GM23338 (cell line): ENCODE measurements at places on chromosomes 6 and 20. TPM values are rescaled to one million over a fixed set of nuclear protein-coding genes. Genes with fewer than 3 reads are reported as not detected.

DNA sequence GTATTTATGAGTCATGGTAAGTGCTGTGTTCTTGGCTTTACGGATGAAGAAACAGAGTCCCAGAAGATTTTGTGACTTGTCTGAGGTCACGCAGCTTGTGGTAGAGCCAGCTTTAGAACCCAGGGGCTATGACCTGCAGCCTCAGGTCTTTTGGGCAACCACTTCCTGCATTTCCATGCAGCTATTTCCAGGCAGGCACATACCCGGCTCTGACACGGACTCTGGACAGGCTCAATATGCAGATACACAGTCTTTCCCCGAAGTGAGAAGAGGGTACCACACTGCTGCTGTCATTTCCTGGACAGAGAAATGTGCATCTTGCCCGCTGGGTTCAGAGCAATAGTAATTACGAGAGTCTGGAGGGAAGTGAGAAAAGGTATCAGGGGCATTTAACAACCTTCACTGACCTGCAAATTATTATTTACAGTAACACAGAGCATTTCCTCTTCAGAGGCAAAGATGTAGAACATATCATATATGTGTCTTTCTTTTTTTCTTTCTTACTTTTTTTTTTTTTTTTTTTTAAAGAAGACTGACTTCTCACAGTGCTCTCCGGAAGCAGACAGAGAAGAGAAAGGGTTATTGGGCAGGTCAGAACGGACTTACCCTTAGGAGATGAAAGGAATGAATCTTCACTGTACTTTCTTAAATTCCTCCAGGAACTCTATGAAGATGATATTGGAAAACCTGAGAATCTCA, 185.1 kb downstream of the CLIC5 start:
- no peak for DNase-seq

- DNase-seq, result no peak
Observed at GRCh38 chr6:94894300-94894699, 683.0 kb upstream of the MANEA start.

GRCh38 chr6:46044881-46045617, 29.4 kb upstream of the CLIC5 start:
- DNase-seq, result no peak

DNA sequence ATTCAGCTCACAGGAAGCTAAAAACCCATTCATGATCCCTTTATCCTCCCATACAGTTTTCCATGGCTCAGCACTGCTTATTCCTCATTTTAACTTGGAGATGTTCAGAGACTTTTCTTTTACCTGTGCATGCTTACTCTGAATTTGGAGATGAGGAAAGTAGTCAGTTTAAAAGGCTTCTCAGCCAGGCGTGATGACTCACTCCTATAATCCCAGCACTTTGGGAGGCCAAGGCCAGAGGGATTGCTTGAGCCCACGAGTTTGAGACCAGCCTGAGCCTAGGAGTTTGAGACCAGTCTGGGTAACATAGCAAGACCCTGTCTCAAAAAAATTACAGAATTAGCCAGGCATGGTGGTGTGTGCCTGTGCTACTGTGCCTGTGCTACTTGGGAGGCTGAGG, 30.3 kb upstream of the TMEM217 start:
- DNase-seq, result no peak

SYTL3 gene
- polyA plus RNA-seq, result not detected in 2 replicates

MYT1 gene
- polyA plus RNA-seq, result 1.1 and 1.6 TPM in 2 replicates
